ENCODE measurements at places on chromosomes 1 and 21. TPM values are rescaled to one million over a fixed set of nuclear protein-coding genes. Genes with fewer than 3 reads are reported as not detected.
A peak's percentile ranks its signal among the peaks of the same experiment; 100 is the strongest.

Gene WNT4
- total RNA-seq: 11.5 TPM

Gene ROR1
- total RNA-seq: 2.6 TPM

Gene ESRRG
- total RNA-seq: 0.29 TPM

Gene DUSP12
- 62.7 TPM for total RNA-seq

Gene PTCH2
- total RNA-seq: 8.1 TPM

Gene NCAM2
- 8.7 TPM for total RNA-seq

Gene NBPF1
- 39.7 TPM for total RNA-seq

Gene PCP4
- total RNA-seq: 8.2 TPM

DNA sequence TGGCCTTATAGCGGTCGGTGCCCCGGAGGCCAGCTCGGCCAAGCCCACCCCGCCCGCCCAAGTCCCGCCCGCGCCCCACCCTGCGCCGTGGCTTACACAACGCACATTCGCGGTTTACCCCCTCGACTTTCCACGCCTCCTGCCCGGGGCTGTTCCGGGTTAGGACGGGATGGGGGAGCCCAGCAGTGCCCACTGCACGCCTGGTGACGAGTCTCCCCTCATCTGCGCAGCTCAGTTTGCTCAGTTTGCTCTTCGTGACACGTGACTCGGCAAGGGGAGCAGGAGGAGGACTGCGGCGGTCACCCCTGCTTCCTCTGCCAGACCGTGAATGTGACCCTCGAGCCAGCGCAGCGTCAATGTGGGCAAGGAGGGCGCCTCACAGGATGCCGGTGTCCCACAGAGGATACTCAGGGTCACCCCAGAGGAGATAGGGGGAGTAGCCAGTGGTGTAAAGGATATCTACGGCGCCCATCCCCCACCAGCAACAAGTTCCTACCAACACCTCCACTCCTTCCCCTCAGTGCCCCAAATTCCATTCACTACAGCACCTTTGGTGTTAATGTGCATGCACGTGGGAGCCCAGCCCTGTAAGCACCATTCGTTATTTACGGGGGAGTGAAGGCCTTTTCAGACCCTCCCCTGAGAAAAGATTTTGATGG is 350 bp upstream of the S100A6 start:
- no peaks in the 10 kb centered on the region for H3K27me3 ChIP-seq
- H3K27ac ChIP-seq: peak overlapping the region; percentile 99
- H3K4me1 ChIP-seq: peaks cover 4% of the 10 kb centered on the region
- H3K4me3 ChIP-seq: peak overlapping the region; percentile 82
- no peaks in the 10 kb centered on the region for H3K36me3 ChIP-seq

- H3K27me3 ChIP-seq: no peaks in the 10 kb centered on the region
- H3K4me3 ChIP-seq: no peak overlapping the region
- no peaks in the 10 kb centered on the region for H3K4me1 ChIP-seq
- no peak overlapping the region for H3K27ac ChIP-seq
- DNase-seq: no peak
- H3K36me3 ChIP-seq: no peaks in the 10 kb centered on the region
Measured at GRCh38 chr1:212722270-212722957, 22.8 kb upstream of the BATF3 start.

DNA sequence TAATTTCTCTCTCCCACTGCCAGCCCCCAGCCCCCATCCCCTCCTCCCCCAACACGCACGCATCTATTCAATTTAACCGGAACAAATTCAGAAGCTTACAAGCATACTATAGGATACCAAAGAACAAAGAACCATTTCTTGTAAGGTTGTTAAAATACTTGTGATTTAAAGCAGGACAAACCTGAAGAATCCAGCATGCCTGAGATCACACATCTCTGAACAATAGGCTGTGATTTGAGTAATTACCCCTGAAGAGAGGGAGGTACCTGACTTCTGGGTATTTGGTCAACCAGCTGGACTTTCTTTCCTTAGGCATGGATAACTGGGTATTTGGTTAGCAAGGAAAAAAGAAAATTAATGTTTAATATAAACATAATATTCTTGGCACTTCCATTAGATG is 105.1 kb downstream of the NMNAT2 start:
- no peaks in the 10 kb centered on the region for H3K27me3 ChIP-seq
- peaks cover 14% of the 10 kb centered on the region for H3K4me1 ChIP-seq
- H3K27ac ChIP-seq: no peak overlapping the region
- H3K4me3 ChIP-seq: no peak overlapping the region

DNA sequence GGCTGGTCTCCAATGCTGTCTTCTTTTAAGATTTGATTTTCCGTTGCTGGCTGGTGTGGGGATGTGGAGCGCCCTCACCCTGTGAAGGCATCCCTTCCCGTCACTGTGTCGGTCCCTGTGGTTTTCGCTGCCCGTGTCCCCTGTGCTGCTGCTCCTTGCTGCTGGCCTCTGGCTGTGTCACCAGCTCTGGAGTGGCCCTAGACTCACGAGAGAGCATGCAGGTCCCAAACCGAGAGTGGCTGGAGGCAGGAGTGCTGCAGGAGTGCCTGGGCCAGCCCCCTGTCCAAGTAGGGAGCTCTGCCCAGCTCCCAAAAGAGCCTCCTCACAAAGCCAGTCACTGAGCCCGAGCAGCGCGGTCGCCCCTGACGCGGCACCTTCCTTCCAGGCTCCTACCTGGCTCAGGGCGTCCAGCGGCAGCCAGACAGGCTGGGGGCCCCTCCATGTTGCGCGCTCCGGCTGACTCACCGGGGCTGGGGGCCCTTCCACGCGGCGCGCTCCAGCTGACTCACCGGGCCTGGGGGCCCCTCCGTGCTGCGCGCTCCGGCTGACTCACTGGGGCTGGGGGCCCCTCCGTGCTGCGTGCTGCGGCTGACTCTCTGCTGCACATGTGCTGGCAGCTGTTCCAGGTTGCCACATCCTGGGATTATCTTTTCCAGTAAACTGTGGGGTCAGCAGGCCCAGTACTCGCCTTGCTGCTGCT is 106.7 kb upstream of the COL6A1 start:
- no peaks in the 10 kb centered on the region for H3K4me1 ChIP-seq
- DNase-seq: peak; percentile 89
- H3K36me3 ChIP-seq: no peaks in the 10 kb centered on the region
- no peak overlapping the region for H3K4me3 ChIP-seq

DNA sequence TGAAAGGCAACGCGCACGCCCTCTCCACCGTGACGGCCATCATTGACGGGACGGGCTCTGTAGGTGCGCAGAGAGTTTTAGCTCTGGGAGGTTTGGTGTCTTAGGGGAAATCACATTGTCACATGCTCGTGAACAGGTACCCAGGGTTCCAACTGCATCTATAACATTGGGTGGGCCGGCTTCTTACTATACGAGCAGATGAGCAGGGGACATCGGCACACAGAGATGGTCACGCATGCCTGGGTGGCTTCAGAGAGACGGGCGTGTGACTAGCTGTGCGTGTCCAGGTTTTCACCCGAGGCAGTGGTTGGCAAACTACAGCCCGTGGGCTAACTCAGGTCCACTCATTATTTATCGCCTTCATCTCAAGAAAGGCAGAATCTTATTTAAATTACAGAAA is 54.7 kb downstream of the SLC37A1 start:
- H3K4me1 ChIP-seq: no peaks in the 10 kb centered on the region
- DNase-seq: peak; percentile 10
- H3K4me3 ChIP-seq: no peak overlapping the region
- no peak overlapping the region for H3K27ac ChIP-seq

- H3K27ac ChIP-seq: no peak overlapping the region
- H3K27me3 ChIP-seq: no peaks in the 10 kb centered on the region
- H3K4me1 ChIP-seq: no peaks in the 10 kb centered on the region
- no peaks in the 10 kb centered on the region for H3K36me3 ChIP-seq
- no peak for DNase-seq
- H3K4me3 ChIP-seq: no peak overlapping the region
Measured at GRCh38 chr1:86247597-86248279, 91.2 kb upstream of the COL24A1 start.

DNA sequence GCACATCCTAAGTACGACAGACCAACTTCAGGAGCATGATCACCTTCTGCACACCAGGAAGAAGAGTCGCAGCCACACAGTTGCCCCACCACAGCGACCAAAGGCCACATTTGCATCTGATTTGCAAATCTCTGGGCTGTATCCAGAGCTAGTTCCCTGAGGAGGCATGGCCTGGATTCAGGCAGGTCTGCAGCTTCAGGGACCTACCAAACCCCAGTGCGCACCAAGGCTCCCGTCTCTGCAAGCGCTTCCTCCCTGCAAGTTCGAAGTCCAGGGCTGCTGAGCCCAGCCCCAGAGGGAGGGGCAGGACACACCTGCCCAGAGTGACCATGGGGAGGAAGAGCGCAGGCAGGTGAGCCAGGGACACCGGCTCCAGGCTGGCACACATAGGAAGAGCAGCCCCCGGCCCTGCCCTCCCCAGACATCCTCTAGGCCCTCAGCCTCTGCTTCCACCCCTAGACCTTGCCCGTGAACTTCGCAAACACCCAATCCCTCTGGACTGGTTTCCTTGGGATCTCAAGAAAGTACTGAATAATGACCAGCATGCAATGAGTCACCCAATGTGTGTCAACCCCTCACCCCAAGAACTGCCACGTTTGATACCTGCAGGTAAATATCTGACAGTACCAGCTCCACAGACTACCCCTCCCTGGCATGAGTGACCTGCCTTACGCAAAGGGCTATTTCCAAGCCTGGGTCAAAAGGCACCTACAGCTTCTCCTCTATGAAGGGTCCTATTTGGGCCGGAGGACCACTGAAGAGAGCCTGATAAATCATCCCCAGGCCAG is 36.8 kb downstream of the CASZ1 start:
- DNase-seq: no peak
- no peaks in the 10 kb centered on the region for H3K4me1 ChIP-seq
- H3K36me3 ChIP-seq: no peaks in the 10 kb centered on the region

DNA sequence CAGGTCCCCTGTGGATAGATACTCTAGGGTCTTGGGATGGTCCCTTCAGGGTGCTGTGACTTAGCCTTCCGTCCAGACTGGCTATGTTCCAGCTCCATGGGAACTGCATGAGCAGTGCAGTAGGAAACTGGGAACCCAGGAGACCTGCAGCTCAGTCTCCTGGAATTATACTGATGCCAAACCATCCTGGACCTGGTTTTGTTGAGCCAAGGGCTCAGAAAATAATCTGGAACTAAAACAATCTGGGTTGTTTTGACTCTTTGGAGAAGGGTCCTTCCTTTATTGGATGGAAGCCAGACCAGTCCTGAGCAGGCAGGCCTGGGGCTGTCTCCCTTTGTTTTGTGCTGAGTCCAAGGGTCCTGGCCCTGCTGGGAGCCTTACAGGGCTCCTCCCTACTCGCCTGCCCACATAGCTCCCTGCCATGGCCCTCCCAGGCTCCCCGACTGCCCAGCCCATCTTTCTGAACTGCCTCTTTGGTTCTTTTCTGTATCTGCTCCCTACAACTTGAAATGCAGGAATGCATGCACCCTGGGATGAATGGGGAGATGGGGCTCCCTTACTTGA is 1.2 kb downstream of the IPO13 start:
- H3K27ac ChIP-seq: no peak overlapping the region
- DNase-seq: no peak
- no peaks in the 10 kb centered on the region for H3K4me1 ChIP-seq
- no peaks in the 10 kb centered on the region for H3K36me3 ChIP-seq

- no peak overlapping the region for H3K4me3 ChIP-seq
- DNase-seq: peak; percentile 54
- H3K36me3 ChIP-seq: no peaks in the 10 kb centered on the region
- peak overlapping the region; percentile 44 for H3K27ac ChIP-seq
- no peaks in the 10 kb centered on the region for H3K27me3 ChIP-seq
Measured at GRCh38 chr1:235835226-235835625, 31.5 kb downstream of the LYST start.

- H3K27me3 ChIP-seq: no peaks in the 10 kb centered on the region
- H3K36me3 ChIP-seq: no peaks in the 10 kb centered on the region
- H3K27ac ChIP-seq: no peak overlapping the region
- no peak for DNase-seq
- no peaks in the 10 kb centered on the region for H3K4me1 ChIP-seq
Measured at GRCh38 chr1:181251713-181252075, 163.2 kb downstream of the IER5 start.

DNA sequence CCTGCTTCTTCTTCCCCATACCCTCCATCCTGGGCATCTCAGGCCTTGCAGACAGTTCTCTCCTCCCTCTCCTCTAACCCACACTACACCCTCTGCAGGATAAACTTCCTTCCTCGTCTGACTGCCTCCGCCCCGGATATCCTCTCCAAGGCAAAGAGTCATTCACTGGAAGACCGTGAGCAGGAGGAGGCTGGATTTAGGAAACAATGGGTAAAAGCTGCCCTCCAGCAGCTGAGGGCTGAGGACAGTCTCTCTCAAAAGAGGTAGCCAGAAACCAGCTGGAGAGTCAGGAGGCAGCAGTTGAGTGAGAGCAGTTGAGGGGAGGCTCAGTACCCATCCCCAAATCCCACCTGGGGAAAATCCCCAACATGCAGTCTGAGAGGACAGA is 1.4 kb downstream of the CSRP1 start:
- no peak for DNase-seq
- peaks cover 16% of the 10 kb centered on the region for H3K4me1 ChIP-seq
- no peaks in the 10 kb centered on the region for H3K36me3 ChIP-seq
- peak overlapping the region; percentile 67 for H3K4me3 ChIP-seq

- H3K27ac ChIP-seq: no peak overlapping the region
- no peaks in the 10 kb centered on the region for H3K27me3 ChIP-seq
- no peaks in the 10 kb centered on the region for H3K4me1 ChIP-seq
- DNase-seq: no peak
- H3K4me3 ChIP-seq: no peak overlapping the region
Measured at GRCh38 chr1:87927391-87928280, 599.0 kb downstream of the LMO4 start.

- H3K36me3 ChIP-seq: no peaks in the 10 kb centered on the region
- H3K27ac ChIP-seq: no peak overlapping the region
- H3K27me3 ChIP-seq: no peaks in the 10 kb centered on the region
- DNase-seq: no peak
- H3K4me3 ChIP-seq: no peak overlapping the region
- H3K4me1 ChIP-seq: no peaks in the 10 kb centered on the region
Measured at GRCh38 chr1:165116732-165117131, 239.8 kb downstream of the LMX1A start.

GRCh38 chr1:178613271-178613945 is 100.5 kb downstream of the TEX35 start:
- no peaks in the 10 kb centered on the region for H3K4me1 ChIP-seq
- no peak overlapping the region for H3K27ac ChIP-seq
- no peaks in the 10 kb centered on the region for H3K36me3 ChIP-seq
- no peak for DNase-seq

GRCh38 chr1:230283678-230284077 is 142.5 kb downstream of the PGBD5 start:
- peak; percentile 6 for DNase-seq
- H3K27me3 ChIP-seq: no peaks in the 10 kb centered on the region
- H3K27ac ChIP-seq: no peak overlapping the region
- no peaks in the 10 kb centered on the region for H3K36me3 ChIP-seq
- no peaks in the 10 kb centered on the region for H3K4me1 ChIP-seq

DNA sequence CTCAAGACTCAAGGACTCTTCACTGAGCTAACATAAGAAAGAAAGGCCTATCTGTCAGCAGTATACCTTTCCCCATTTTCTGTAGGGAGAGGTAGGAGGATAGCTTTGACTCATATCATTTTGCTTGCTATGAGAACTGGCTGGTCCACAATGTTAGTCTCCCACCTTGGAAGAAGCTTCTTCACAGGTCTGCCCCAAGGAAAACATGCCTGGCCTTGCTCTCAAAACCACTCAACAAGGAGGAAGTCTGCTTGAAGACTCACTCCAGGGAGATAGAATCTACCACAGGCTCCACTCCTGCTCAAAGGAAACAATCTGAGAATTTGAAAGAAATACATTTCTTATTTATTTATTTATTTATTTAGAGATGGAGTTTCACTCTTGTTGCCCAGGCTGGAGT is 29.5 kb upstream of the LAMC1 start:
- DNase-seq: no peak
- H3K4me3 ChIP-seq: no peak overlapping the region
- H3K36me3 ChIP-seq: no peaks in the 10 kb centered on the region
- no peaks in the 10 kb centered on the region for H3K27me3 ChIP-seq
- H3K27ac ChIP-seq: no peak overlapping the region
- H3K4me1 ChIP-seq: no peaks in the 10 kb centered on the region

Data from uterus (tissue), 4 donors.